Kidney tubule cell (primary cell): ENCODE measurements at places on chromosomes 7 and 10.

- DNase-seq, result no peak
Measured at GRCh38 chr7:123681561-123681960, 25.9 kb downstream of the LMOD2 start.

DNA sequence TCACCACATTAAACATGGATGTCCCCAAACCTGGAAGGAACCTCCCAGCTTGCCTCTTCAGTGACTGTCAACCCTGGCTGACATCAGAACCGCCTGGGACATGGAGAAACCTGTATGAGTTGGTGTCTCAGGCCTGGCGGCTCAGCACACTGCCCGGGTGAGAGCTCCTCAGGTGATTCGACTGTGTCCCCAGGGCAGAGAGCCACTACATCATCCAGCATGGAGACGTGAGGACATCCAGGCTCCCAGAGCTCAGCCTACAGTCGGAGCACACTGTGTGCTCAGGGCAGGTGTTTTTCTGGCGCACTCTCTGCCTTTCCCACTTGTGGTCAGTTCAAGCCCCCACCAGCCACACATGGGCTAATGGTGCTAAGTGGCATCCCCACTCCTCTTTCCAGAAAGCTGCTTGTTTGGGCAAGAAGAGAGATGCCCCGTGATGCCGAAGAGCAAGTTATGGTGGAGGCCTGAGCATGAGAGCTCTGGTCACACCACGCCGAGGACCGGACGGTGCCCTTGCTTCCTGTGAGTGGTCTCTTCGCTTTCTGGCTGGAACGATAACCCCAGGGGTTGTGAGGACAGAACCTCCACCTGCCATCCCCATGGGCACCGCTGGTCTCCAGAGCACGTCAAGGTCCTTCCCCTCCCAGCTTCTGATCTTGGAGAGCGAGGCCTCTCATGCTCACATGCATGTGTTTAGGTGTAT, 38.5 kb downstream of the AMZ1 start:
- no peak for DNase-seq

- DNase-seq, result no peak
Measured at GRCh38 chr10:62165803-62166202, 102.8 kb downstream of the RTKN2 start.

DNA sequence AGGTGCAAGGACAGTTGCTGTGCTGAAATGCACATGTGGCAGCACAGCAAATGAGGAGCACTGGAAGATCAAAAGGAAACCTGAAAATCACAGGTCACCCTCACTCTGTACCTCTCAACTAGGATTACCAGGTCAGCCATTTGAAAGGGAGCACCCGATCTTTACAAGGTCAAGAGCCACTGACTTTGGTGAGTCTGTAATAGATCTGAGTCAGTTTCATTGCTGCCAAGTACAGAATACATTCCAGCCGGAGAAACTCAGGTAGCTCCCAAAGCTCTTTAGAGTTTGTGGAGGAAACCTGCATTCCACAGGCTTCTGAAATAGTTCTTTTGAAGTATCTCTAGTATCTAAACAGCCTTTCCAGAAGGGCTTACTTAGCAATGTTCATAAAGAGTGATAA, 217.5 kb downstream of the SNX13 start:
- no peak for DNase-seq

DNA sequence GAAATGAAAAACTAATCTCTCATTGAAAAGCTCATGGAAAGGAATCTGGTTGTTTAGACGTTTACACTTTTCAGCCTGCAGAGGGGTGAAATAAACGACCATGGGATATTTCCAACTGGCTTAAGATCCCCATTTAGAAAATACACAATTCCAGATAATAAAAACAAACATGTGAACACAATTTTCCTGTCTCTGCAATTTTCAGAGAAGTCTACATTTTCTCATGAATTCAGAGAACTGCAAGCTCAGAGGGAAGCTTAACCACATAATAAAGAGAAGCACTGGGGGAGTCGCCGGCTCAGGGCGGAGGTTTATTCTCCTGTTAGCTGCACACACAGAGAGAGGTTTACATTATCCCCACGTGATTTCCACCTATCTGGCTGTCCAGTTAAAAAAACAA, 215.2 kb downstream of the FANK1 start:
- no peak for DNase-seq

DNA sequence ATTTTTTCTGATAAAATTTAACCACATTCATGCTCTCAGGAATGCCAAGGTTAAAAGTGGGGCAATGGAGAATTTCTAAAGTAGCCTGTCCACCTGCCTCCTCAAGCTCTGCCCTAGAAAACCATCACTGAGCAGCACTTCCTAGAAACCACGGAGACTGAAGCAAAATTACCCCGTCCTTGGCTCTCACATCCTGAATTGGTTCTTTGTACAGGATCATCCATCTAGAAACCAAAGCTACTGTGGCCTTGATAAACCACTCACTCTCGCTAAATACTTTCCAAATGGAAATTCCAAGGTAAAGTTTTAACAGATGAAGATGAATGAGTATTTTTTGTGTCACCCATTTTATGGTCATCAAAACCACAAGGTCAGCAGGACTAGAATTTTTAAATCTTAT, 96.6 kb downstream of the AVL9 start:
- peak; percentile 92 for DNase-seq

DNA sequence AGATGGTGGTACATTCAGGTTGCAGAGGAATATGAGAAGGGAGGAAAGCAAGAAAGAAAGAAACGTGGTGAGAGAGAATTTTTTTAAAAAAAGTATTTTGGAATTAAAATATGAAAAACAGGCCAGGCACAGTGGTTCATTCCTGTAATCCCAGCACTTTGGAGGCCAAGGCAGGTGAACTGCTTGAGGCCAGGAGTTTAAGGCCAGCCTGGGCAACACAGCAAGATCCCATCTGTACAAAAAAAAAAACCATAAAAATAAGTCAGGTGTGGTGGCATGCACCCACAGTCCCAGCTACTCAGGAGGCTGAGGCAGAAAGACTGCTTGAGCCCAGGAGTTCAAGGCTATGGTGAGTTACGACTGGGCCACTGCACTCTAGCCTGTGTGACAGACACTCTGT, 112.1 kb downstream of the PARD3 start:
- no peak for DNase-seq

GRCh38 chr7:158030566-158030965, 557.1 kb downstream of the PTPRN2 start:
- no peak for DNase-seq

- DNase-seq, result no peak
Measured at GRCh38 chr7:117068511-117069145, 115.3 kb downstream of the ST7 start.

GRCh38 chr10:75101416-75102251, 9.8 kb upstream of the SAMD8 start:
- no peak for DNase-seq

DNA sequence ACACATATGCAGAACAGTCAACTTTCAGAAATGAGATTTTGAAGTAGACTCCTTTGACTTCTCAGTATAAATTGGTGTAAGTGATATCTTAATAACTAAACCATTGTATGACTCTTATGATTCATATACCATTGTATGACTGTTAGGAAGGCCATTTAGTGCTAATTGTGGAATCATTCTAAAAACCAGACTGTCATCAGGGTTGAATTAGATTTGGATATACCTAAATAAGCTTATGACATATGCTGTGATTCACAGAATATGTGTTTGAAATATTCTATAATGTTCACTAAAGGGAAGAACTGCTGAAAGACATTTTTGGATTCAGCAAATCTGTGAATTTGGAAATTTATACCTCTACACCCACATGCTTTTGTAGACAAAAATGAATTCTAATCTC, 438.1 kb downstream of the MDFIC start:
- no peak for DNase-seq

DNA sequence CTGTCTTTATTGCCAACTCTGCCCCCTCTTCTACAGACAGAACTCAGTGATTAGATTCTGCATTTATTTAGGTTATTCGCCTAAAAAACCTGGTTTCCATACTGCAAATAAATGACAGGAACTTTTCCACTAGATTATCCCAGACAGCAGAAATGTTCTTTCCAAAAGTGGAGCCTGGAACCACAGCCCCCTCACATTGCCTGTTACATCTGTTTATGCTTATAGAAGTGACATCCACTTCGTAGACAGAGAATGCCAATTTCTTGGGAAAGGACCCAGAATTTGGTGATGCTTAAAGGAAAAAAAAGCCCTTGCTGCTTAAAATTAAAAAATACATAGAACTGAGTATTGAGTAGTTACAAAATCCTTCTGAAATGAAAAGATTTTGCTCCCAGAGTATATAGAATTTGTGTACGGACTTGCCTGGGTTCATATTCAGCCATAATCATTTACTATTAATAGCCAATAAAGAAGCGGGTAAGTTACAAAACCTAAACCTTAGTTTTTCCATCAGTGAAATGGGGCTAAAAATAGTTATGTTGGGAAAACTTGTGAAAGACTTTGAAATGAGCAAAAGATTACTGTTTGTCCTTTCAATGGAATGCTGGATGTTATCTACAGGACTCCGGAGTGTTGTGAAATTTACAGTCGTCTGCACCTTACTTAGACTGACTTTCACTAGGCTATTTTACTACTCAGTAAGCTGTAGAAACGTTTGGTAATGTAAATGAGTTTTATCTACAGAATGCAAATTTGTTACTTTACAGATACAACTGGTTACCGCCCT, 1.1 kb upstream of the PPP1R9A start:
- no peak for DNase-seq

DNA sequence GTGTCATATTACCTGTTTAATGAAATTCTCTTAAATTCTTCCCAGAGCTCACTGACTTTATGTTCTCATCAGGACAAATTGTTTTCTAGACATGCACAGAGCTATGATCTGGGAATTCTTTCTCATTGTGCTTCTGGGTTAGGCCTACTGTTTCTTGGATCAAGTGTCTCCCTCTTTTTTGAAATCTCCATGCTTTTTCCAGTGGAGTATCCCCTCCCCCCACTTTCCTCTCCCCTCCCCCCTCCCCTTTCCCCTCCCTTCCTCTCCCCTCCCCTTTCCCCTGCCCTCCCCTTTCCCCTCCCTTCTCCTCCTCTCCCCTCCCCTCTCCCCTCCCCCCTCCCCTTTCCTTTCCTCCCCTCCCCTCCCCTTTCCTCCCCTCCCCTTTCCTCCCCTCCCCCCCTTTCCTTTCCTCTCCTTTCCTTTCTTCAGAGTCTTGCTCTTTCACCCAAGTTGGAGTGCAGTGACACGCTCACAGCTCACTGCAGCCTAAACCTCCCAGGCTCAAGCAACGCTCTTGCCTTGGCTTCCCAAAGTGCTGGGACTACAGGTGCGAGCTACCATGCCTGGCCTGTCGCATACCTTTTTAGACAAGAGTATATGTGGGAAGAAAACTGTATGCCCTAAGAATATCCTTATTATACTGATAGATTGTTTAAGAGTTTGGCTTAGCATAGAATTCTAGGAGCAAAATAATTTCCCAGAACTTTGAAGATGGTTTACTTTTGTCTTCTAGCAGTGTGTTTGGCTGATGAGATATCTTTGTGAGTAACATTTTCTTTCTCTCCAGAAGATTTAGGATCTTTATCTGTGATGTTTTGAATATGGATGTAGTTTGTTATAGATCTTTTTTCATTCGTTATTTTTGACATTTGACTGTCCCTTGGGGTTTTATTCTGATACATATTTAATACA, 2.5 kb downstream of the DYNC2I1 start:
- peak; percentile 33 for DNase-seq

DNA sequence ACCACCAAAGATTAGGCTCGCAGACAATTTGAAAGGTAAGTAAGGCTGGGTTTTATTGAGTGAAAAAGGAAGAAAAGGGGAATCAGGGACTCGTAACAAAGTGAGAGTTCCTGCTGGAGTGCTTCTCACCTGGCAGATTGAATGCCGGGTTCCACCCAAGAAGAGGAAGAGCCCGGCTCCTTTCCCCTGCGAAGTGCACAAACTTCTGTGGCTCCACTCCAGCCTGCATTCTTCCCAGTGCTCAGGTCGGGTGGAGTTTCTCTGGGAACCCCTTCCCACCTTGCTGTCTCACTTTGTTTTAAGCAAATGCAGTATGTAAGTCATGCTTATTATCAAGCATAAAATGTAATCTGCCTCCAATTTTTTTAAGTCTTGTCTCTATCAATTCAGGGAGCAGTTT, 87.1 kb upstream of the TMEM106B start:
- DNase-seq, result no peak

GRCh38 chr7:80524693-80525092, 12.8 kb upstream of the GNAT3 start:
- DNase-seq, result no peak
